ENCODE measurements at places on chromosomes 13 and 19.
A peak's percentile ranks its signal among the peaks of the same experiment; 100 is the strongest.

DNA sequence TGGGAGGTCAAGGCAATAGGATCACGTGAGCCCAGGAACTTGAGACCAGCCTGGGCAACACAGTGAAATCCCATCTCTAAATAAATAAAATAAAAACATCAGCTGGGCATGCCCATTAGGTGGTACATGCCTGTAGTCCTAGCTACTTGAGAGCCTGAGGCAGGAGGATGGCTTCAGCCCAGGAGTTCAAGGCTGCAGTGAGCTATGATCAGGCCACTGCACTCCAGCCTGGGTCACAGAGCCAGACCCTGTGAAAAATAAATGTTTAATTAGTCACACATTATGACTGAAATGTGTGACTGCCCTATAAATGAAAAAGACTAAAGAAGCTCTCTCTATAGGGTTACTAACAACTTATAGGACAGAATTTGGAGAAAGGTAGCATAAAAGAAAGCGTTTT, 37.7 kb downstream of the USP12 start:
- no peak for DNase-seq

- no peak for DNase-seq
Measured at GRCh38 chr19:51020988-51021651, 1.6 kb upstream of the KLK10 start.

DNA sequence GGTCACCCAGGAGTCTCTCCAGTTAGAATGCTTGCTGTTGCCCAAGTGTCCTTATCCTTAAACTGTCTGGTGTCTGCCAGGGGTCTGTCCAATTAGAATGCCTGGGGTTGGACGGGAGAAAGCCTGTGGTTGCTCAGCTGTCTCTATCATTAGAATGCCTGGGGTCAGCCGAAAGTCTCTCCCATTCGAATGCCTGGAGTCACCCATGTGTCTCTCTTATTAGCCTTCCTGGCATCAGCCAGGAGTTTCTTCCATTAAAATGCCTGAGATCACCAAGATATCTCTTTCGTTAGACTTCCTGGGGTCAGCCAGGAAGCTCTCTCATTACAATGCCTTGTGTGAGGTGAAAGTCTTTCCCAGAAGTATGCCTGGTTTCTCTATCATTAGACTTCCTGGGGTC, 1521.0 kb downstream of the UQCRFS1 start:
- DNase-seq = no peak

GRCh38 chr13:80823472-80823871, 482.5 kb upstream of the SPRY2 start:
- DNase-seq = no peak

- peak; percentile 79 for DNase-seq
Measured at GRCh38 chr19:47436712-47437401, 17.5 kb upstream of the MEIS3 start.

- DNase-seq = no peak
Measured at GRCh38 chr19:4823577-4823976, 7.9 kb downstream of the TICAM1 start.

- DNase-seq = no peak
Measured at GRCh38 chr13:111049791-111050538, 65.1 kb upstream of the ARHGEF7 start.

DNA sequence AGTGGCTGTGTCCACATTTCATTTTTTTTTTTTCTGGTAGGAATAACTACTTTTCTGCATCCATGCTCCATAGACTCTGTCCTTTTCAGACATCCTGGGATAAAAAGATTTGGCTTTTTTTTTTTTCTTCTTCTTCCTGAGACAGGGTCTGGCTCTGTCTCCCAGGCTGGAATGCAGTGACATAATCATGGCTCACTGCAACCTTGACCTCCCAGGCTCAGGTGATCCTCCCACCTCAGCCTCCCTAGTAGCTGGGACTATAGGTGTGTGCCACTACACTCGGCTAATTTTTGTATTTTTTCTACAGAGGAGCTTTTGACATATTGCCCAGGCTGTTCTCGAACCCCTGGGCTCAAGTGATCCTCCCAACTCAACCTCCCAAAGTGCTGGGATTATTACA, 4.1 kb upstream of the ICAM3 start:
- no peak for DNase-seq

DNA sequence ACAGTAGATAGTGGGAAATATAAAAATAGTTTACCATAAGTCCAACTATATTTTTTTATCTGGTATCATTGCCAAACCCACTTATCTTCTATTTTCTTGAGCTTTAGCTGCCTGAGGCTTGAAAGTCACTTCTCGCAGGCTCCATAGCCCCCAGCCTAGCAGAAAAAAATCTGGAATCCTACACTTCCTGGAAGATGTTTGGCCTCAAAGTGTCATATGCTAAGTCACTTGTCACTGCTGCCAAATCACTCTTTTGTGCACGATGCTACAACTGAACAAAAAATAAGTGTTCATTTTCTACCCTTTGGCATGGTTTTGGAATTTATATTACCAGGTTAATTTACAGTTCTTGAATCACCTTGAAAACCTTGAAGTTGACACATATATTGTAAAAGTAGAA, 612.5 kb upstream of the ATXN8OS start:
- DNase-seq = no peak

DNA sequence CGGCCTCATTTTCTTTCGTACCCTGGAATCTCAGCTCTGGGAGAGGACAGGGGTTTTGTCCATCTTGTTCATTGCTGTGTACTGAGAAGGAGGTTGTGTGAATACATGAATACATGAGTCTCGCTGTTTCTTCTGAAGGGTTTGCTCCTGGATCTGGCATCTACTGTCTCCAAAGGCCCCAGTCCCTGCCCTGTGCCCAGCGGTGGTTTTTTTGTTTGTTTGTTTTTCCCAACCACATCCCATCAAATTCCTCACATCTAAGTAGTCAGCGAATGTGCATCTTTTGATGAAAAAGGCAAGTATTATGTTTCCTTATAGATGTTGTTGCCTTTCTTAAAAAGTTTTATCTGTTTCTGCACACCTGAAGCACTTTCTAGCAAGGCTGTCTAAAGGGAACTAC, 12.5 kb downstream of the DCAF15 start:
- no peak for DNase-seq

DNA sequence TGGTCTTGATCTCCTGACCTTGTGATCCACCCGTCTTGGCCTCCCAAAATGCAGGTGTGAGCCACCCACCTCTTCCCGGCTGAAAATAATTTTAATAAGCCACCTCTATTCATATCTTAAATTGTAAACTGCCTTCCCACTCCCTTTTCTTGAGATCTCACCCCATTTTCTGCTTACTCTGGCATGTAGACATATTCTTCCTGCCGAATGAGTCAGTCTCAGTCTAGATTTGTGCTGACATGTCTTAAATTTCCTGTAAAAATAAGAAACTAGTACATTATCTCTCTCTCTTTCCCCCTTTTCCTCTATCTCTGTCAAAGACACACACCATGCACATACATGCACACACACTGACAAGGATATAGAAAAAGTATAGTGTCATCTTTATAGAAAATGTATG, 60.9 kb downstream of the THSD1 start:
- DNase-seq = no peak

DNA sequence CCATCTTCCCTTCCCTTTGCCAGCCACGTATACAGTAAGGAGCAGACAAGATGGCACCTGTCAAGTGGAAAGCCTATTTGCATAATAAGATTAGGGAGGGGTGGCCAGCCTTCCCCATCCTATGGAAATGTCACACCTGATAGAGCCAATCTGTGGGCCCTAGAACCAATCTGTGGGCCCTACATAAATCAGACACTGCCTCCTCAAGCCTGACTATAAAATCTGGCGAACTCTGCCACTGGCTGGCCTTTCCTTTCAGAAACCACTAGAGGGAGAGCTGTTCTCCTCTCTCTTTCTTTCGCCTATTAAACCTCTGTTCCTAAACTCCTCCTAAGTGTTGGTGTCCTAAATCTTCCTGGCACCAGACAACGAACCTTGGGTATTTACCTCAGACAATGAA, 231.5 kb upstream of the KLHL1 start:
- no peak for DNase-seq

DNA sequence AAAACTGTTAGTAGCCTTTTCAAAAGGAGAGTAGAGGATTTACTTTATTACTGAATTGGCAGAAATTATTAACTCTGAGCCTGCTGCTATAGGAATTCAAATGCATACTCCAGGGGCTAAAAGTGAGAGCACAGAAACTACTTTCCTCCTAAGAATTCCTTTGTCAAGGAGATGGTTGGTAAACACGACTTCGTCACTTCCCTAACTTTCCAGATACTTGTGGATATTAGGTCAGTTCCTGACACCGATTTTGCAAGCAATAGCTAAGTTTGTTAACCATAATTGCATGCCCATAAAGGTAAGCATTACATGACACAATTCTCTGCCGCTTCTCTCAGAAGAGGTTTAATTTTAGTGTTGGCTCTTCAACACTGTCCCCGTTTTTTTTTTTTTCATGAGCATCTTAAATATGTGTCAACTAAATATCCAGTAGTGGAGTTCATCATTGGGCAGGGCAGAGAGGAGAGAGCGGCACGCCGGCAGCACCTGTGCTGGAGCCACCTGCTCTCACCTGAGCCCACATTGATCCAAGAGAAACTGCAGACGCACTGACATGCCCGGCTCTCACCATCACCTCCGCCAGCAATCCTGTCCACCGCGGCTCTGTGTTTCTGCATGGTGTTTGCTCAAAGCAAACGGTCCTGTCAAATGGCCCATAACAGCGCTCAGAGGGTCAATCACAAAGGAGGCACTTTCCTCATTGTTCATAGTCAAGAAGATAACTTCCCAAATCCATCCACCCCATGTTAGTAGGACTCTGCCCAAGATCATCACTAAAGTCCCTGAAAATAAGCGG, 2.6 kb downstream of the MED26 start:
- no peak for DNase-seq

- DNase-seq = no peak
Measured at GRCh38 chr13:47109028-47109427, 212.2 kb upstream of the HTR2A start.

DNA sequence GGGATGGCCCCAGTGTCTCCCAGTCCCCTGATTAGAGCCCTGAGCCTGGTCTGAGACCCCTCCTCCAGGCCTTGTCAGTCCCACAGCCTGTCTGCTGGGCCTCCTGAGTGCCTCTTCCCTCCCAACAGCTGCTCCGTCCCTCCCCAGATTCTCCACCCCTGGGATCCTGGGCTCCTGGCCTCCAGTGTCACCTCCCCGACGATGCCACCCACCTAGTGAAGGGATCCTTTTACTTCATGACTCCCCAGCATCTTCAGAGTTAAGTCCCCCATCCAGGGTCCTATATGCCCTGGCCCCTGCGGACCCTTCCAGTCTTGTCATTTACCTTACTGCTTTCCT, 4.4 kb upstream of the PRX start:
- DNase-seq = no peak

DNA sequence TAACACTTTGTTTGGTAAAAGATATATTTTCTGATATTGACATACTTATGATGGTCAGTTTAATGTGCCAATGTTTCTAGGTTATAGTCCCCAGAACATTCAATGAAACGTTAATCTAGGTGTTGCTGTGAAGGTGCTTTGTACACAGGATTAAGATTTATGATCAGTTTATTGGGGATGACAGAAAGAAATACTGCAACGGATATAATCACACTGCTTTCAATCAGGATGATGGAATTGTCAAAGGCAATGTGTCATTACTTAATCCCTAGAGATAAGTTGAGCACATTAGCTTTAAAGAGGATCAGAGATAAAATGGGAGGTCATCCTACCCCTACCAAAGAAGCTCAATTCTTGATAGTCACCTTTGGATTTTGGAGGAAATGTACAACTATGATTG, 12.4 kb upstream of the SIGLEC12 start:
- no peak for DNase-seq

- no peak for DNase-seq
Measured at GRCh38 chr13:49063011-49063410, 87.3 kb downstream of the FNDC3A start.

- no peak for DNase-seq
Measured at GRCh38 chr13:60655256-60655655, 258.2 kb downstream of the TDRD3 start.

GRCh38 chr13:80047406-80047805, 293.5 kb downstream of the SPRY2 start:
- DNase-seq = no peak

Measured in stimulated activated CD8-positive, alpha-beta memory T cell treated with anti-CD3 and anti-CD28 coated beads, Interleukin-2, amount 100 ng/mL, for 48 hours (primary cell).